ENCODE measurements at places on chromosomes 3 and 15.

DNA sequence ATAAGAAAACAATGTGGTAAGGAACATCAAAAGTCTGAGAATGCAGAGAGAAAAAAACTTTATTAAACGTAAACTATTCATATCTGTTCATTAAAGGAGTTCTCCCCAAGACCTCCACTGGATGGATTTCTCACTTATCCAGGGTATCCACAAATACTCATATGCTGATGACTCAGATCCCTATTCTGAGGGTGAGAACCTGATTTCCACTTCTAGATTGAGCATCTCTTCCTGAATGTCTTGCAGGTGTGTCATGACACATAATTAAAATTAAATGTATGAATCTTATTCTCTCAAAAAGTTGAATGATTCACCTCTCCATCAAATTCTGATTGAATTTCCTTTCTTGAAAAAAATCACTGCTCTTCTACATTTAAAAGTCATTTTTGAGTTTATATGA, 199.9 kb downstream of the MFSD1 start:
- no peak for DNase-seq

- no peak for DNase-seq
Measured at GRCh38 chr15:76433798-76434400, 97.3 kb downstream of the ISL2 start.

DNA sequence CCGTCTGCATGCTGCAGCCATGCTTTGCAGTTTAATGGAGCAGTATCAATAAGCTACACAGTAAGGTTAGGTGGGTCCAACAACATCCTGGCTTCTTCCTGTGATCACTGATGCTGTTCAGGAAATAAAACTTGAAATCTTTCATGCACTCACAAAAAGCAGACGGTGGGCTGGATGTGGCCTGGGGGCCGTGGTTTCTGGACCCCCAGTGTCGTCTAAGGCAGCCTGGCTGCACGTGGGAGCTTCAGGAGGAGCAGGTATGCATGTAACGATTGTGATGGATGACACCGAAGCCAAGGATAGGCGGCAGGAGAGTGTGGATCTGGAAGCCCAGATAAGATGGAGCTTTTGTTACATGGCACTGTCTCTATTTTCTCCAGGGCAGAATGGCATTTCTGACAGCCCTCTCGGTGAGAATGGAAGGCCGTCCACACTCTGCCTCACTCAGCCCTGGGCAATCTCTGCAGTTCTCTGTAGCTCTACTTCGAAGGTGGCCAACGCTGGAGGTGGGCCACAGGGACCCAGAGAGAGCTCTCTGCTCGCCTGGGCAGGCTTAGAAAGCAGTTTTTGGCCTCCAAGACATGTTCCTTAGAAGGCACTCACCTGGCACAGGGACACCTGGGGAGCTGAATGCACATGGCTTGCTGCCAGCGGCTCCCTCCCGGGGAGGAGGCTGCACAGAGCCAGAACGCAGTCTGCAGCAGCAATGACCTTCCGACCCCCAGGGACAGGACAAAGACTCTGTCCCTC, 46.4 kb upstream of the IQSEC1 start:
- no peak for DNase-seq

DNA sequence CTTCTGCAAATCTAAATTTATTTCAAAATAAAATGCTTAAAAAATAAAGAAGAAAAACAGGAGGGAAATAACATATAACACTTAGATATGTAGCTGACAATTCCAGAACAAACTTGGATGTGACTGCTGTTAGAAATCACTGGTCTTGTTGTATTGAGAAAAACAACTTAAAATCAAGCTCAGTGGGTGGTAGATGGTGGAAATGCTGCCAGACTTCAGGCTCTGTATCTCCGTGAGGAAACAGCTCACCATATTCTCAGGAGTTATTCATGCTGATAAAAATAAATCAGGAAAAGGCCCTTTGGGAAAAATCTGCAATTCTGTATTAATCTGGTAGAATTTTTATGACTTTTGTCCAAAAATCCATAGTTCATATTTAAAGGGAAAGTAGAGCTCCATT, 477.6 kb downstream of the RAP2B start:
- no peak for DNase-seq

DNA sequence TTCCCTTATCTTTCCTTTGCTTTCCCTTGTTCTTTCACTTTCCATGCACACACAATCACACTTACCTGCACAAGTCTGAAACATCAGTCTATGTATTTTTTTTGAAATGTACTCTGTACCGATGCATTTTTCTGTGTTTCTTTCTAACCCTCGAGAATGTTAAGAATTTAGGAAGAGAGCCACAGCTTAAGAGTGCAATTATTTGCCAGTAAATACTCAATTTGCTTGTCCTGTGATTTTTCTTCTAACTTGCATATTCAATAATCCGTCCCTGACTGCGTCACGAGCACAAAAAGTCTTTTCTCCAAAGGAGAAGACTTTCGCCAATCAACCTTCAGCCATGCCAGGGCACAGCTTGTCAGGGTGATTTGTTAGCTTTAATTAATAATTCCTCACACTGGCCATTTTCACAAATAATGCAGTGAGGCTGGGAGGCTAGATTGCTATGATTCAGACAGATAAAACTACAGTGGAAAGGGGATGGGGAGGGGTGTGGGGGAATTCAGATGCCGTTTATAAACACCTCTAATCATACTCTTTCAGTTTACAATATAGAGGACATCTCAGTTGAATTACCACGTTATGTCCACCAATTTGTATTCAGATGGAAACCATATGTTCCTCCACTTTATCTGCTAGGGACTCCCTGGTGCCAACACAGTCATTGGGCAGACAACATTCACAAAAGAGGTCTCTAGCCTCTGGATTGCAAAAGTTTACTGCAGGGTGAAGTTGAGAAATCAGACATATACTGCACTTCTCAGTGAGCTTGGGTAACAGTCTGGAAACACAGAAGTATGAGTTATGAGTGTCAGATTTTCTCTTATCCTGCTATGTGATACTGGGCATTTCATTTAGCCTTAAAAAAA, 388.0 kb downstream of the ZBTB20 start:
- DNase-seq: no peak

DNA sequence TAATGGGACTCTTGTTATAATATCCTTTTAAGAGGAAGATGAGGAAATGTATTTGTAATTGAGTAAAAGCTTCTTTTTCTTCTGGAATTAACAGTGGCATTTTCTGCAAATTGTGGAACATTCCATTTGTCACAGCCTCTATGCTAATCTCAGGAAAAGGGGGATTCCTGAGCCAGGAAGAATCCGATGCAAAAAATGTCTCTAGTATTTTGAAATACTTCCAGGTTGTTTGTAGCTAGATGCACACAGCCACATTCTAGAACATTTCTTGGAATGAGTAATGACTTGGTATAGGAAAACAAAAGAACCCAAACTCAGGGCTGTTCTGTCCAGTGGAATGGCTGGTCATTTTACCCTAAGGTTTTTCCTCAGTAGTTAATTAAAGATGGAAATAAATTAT, 98.5 kb upstream of the SLC2A2 start:
- no peak for DNase-seq

DNA sequence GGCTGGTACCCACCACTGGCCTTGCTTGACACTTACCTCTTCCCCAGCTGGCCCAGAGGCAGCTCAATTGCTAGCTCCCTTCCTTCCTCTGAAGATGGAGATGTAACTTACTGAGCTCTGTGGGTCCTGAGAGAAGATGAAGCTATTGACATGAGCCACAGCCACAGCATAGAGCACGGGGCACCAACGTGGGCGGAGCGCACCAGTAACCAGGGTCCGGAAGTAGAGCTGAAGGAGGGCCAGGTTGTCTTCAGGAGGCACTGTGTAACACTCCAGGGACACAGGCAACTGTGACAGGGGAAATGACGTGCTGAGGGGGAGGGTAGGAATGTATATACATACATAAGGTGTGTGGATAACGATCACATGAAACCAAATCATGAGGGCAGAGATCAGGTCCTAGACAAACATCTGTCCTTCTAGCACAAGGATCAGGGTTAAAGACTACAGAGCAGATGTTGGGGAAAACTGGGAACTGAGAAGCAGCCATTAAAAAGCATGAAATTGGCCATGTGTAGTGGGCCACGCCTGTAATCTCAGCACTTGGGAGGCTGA, 4.3 kb upstream of the LTK start:
- DNase-seq: no peak

DNA sequence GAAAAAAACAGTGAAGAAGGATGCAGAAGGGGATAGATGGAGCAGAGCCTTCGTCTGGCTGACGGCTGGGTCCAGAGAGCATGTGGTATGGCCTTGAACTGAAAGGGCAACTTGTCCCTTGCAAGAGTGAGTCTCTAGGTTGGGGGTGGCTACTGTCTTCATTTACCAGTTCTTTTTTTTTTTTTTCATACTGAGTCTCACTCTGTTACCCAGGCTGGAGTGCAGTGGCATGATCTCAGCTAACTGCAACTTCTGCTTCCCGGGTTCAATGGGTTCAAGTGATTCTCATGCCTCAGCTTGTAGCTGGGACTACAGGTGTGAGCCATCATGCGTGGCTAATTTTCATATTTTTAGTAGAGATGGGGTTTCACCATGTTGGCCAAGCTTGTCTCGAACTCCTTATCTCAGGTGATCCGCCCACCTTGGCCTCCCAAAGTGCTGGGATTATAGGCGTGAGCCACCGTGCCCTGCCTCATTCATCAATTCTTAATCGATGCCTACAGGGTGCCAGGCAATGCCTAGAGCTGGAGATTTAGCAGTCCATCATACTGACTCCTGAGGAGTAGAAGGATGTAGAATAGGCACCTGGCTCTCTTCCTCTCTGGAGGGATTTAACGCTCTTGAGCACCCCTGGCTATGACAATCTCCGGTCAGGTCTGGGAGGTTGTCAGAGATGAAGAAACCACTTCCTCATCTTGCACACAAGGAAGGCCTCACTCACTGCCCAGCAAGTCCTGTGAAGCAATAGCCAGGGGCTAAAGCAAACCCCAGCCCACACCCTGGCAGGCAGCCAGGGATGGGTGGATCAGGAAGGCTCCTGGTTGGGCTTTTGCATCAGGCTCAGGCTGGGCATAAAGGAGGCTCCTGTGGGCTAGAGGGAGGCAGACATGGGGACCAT, at the start of gene CAMP:
CAMP (plus strand) TSS at position 880 of the 898 bp plus-strand sequence; CDS start at position 897, 17 bp downstream.
- DNase-seq: no peak

DNA sequence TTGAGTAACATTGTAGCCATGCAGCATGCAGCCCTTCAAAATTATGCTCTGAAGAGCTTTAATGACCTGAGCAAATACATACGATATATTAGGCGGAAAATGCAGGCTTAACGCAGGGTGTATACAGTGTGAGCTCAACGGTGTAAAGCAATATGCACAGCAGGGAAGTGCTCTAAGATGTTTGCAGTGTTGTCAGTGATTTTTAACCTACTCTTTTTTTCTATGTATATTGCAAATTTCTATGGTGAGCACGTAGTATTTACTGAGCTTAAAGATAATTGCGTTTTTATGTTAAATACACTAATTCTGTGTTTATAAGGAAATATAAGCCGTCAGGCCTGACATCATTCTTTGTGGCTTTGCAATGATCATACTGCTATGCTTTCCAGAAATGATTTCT, 42.1 kb downstream of the DGKG start:
- no peak for DNase-seq

GRCh38 chr3:31639828-31640227, 107.1 kb downstream of the STT3B start:
- DNase-seq: no peak

DNA sequence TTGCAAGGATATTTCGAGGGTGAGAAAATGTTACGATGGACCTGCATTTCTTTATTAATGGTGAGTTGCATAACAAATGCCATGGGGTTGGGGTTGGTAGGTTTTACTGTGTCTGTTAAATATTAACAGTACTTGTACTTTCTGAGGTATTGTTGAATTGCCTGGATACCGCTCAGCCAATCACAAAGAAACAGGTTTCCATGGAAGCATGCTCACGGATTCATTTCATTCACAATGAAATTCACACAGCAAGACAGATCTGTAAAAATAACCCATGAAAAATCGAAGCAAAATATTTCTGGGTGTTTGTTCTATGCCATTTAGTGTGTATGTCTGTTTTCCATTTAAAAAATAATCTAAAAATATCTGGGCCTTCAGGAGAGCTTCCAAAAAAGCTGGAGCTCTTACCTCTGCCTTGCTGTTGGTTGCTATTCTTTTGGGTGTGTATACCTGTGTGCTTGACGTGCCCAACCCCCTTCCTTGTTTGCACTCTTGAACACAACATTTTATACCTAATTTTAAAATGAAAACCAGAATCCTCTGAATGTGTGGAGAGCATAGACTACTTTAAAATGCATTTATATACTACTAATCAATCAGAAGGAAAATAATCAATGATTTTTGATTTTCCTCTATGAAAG, 479.8 kb upstream of the TBL1XR1 start:
- no peak for DNase-seq

- no peak for DNase-seq
Measured at GRCh38 chr3:196555295-196555694, 13.1 kb downstream of the WDR53 start.

DNA sequence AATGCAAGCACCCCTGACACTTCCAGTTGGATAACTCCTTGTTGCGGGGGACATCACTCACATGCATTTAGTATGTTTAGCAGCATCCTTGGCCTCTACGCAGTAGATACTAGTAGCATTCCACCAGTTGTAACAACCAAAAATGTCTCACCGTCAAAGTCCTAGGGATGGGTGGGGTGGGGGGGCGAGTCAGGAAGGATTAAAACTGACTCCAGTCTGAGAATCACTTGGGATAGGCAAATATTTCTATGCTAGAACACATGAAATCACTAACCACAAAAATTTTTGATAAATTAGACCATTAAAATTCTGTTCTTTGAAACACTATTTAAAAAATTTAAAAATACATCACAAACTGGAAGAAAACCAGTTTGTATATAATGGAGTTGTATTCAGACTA, 18.0 kb downstream of the ICE2 start:
- no peak for DNase-seq

- DNase-seq: no peak
Measured at GRCh38 chr3:137807998-137808397, 43.9 kb downstream of the SOX14 start.

GRCh38 chr15:54288049-54288448, 309.8 kb downstream of the UNC13C start:
- DNase-seq: peak; percentile 47

DNA sequence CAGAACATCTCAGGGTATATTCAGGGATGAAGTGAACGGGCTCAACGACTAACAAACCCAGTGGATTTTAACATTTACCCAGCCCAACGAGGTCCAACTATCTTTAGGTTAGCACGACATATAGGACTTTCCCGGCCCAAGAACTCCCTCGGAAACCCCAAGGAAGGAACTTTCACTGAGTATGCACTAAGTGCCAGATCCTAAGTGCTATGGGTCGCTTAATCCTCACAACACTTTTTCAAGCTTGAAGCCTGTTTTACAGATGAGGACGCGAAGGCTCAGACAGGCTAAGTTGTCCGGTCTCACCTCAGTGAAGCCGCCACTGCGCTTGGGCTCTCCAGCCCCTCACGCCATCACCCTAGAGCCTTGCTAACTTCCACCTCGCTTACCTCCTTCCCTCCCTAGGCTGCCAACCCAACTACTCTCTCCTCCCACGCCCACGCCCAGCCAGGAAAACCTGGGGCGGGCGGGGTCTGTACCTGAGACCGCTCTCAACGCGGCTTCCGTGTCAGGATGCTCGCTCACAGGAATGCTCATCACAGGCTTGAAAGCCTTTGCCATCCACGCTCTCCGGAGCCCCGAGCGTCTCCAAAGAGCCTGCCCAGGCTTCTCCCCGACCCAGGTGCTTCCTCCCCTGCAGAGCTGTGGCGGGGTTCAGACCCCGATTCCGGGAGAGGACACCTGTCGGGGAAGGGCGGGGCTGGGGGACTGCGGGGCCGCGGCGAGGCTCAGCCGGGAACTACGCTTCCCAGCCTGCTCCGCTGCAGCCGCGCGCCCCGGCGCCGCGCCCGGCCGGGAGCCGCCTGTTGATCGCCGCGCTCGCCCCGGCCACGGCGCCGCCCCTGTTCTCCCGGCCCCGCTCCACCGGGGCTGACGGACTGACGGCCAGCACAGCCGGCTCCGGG, at the start of gene TMOD2:
TMOD2 (plus strand) TSS at position 806 of the 905 bp plus-strand sequence. CDS start 14,845 bp downstream, outside the sequence.
- peak; percentile 39 for DNase-seq

Measured in activated CD4-positive, alpha-beta T cell treated with anti-CD3 and anti-CD28 coated beads, Interleukin-2, amount 50 U/mL, for 16 hours (primary cell).